ENCODE measurements at places on chromosomes 1 and 21. TPM values are rescaled to one million over a fixed set of nuclear protein-coding genes. Genes with fewer than 3 reads are reported as not detected.

Gene C1QA
- total RNA-seq = not detected

Gene CFAP141
- total RNA-seq = not detected

Gene SYT14
- total RNA-seq = not detected

Gene C1orf105
- total RNA-seq = 0.24 TPM

Gene EXO1
- total RNA-seq = 28.4 TPM

Gene RASAL2
- not detected for total RNA-seq

Gene FOXD2
- 0.20 TPM for total RNA-seq

Gene TNFSF4
- total RNA-seq = 3.1 TPM

Gene CCDC30
- total RNA-seq = 2.2 TPM

Gene C1orf56
- 1.2 TPM for total RNA-seq

Gene TTC24
- total RNA-seq = 3.1 TPM

Gene TAS1R1
- not detected for total RNA-seq

Gene F5
- total RNA-seq = 9.4 TPM

Gene SMIM12
- 45.9 TPM for total RNA-seq

Gene OR2AK2
- not detected for total RNA-seq

Gene SPATA21
- not detected for total RNA-seq

Gene OR2L2
- 0.05 TPM for total RNA-seq

Gene SLAMF8
- 0.48 TPM for total RNA-seq

Gene KLF17
- total RNA-seq = not detected

Gene F13B
- total RNA-seq = not detected

Gene TEX38
- not detected for total RNA-seq

Gene ZNF436
- 7.3 TPM for total RNA-seq

Gene ITGB2
- total RNA-seq = 565 TPM

Gene WDTC1
- total RNA-seq = 41.0 TPM

Gene CNR2
- 0.28 TPM for total RNA-seq

Gene ADGRB2
- 0.20 TPM for total RNA-seq

Gene KLHL12
- 26.2 TPM for total RNA-seq

Gene GJA8
- total RNA-seq = not detected

Gene FAM163A
- total RNA-seq = not detected

Gene PRDM16
- total RNA-seq = 6.0 TPM

Gene ADARB1
- total RNA-seq = 41.4 TPM

Gene AGBL4
- not detected for total RNA-seq

Gene CORT
- total RNA-seq = not detected

Gene CCDC17
- total RNA-seq = 4.0 TPM

Gene HES3
- not detected for total RNA-seq

Gene KRTAP12-2
- not detected for total RNA-seq

Gene DIRAS3
- total RNA-seq = not detected

Gene RIPK4
- total RNA-seq = 0.05 TPM

Gene CHD5
- total RNA-seq = 0.10 TPM

Gene NEK2
- 29.8 TPM for total RNA-seq

Gene GJC2
- 0.72 TPM for total RNA-seq

Gene TSSK3
- total RNA-seq = 1.5 TPM

Gene ZNF593OS
- total RNA-seq = not detected
